ENCODE measurements at places on chromosomes 7 and 10.

GRCh38 chr7:21469894-21470293 is 42.0 kb downstream of the SP4 start:
- no peak for DNase-seq

DNA sequence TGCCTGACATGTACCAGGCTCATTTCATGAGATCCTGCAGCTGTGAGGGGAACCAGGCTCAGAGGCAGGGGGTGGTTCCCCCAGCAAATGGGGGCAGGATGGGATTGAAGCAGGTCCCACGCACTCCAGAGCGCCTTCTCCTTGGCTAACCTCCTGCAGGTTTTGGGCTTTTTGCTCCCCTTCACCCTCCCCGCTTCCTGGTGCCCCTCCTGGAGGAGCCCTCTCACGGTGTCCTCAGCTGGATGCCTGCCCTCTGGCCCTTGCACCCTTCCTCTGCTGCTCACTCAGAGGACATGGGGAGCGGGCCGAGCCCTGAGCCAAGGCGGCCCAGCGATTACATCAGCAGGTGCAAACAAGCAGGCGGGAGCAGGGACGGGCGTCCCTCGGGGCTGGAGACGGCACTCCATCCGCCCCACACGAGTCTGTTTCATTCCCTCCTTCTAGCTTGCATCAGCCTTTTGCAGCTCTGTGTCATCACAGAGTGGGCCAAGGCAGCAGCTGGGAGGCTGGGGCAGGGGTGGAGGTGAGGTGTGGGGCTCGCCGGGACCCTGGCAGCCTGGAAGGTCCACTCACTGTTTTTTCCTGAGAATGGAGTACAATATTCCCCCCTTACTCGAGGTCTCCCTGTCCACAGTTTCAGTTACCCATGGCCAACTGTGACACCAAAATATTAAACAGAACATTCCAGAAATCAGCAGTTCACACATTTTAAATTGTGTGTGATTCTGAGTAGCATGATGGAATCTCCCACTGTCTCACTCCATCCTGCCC is 52.7 kb upstream of the SLC29A3 start:
- DNase-seq = no peak

DNA sequence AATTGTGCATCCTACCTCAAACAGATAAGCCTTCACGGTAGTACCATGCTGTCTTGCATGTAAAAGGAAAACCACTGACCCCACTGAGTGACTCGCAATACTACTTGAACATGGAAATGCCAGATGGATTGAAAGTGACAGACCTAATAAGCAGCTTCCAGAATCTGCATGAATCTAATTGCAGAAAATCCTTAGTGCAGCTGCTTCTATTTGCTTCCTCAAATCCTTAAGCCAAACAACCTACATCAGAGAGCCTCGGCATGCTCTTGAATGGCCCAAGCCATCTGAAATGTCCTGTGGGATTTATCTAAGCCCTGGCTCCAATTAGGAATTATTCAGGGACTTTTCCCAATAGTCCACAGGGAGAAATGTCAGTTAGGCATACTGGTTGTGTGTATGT is 509.5 kb upstream of the CELF2 start:
- no peak for DNase-seq

GRCh38 chr7:644381-645305 is 81.9 kb upstream of the DNAAF5 start:
- no peak for DNase-seq

DNA sequence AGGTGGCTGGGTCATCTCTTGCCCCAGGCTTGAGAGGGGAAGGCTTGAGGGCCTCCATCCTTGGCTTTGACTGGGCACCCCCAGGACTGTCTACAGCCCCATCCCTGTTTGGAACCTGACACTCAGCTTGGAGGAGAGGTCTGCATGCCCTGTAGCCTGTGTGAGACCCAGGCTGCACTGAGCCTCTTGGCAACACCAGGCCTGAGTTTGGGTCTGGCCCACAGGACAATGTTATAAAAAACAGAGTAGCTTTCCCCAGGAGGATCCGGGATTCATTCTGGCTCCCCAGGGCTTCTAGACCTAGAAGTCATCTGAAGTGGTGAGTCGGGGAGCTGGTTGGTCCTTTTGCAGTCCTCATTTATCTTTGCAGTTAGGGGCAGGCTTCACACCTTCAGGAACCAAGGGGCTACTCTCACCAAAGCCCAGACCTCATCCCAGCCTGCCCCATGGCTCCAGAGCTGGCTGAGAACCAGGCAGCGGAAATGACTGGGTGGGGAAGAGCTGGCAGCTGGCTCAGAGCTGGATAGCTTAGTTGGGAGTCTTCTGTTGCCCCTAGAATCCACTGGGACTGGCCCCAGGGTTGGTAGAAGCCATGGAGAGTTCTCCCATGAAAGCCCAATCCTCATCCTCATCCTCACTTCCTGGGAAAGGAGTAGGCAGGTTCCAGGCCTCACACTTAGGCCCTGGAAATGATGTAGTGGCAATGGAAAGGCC is 68.8 kb downstream of the ADCYAP1R1 start:
- DNase-seq = no peak

GRCh38 chr10:123912466-123912865 is 20.9 kb upstream of the CPXM2 start:
- DNase-seq = no peak

DNA sequence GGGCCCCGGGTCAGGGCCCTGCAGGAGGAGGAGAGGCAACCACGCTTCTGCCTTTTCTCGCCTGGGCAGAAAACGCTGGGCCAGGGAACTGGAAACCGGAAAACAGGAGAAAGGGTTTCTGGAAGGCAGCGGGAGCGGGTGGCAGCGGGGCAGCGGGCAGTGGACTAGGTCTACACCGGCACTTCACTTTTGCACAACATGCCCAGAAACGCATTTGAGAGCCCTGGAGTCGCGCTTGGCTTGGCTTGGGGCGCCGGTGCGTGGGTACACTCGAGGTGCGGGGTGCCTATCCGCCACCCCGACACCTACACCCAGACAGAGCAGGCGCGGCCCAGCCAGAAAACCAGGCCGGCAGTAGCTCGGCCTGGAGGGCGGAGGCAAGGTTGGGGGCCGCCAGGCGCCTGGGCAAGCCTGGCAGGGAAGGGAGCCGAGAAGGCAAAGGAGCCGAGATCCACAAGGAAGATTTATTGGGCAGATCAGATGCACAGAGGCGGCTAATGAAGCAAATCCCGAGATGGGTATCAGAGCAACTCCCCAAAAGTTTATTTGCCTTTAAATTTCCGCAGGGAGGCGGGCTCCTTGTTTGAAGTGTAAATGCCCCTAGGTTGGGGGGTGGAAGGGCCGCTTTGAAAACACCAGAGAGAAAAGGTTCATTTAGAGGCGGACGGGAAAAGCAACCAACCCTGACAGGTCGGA is 3.2 kb upstream of the PAX2 start:
- DNase-seq = no peak

DNA sequence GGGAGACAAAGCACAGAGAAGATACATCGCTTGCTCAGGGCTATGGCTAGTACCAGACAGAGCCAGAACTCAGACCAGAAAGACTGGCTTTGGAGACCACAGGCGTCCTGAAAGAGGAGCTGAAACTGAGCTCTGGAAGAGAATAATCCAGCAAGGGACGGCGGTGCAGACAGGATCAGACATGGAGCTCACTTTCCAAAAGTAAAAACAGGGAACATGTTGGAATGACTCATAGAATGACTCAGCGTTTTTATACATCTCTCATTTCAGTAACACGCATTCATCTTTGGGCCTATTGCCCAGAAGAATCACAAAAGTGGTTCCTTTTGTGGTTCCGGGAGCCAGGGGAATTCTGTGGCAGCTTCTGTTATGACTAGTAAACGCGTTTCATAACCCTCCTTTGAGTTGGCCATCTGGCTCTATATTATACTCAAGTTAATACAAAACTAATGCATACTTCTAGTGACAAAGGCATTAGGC is 37.2 kb downstream of the PLEKHS1 start:
- DNase-seq = no peak

DNA sequence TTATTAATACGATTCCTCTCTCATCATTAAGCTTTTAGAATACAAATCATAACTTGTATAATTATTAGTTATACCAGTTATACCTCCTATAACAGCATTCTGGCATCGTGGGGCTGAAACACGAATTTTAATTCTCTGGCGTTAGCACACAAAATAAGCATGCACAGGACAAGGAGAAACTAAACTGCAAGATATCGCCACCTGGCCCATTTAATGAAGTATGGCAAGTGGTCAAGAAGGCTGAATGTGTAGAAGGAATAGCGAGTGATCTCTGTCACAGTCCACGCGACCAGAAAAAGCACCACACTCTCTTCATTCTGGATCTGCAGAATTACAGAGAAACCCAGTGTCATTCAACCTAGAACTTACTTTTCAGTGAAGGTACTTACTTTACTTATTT is 18.1 kb downstream of the HACD1 start:
- DNase-seq = no peak

- DNase-seq = no peak
Observed at GRCh38 chr7:75931680-75932079, 16.7 kb downstream of the POR start.

DNA sequence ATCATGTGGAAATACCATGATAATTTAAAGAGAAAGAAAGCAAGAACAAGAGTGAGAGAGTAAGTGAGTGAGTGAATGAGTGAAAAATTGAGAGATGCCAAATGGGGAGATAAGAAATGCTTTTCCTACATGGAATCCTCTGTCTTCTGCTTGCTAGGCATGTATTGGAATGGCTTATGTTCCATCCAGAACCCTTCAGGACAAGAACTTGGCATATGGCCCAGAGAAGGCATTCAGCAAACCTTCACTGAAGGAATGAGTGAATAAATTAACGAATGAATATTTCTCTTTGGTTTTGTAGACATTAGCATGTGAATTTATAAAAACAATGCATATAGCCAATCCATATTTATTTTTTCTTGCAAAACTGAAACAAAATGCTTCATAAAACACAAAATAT is 162.2 kb downstream of the LRRTM3 start:
- no peak for DNase-seq

DNA sequence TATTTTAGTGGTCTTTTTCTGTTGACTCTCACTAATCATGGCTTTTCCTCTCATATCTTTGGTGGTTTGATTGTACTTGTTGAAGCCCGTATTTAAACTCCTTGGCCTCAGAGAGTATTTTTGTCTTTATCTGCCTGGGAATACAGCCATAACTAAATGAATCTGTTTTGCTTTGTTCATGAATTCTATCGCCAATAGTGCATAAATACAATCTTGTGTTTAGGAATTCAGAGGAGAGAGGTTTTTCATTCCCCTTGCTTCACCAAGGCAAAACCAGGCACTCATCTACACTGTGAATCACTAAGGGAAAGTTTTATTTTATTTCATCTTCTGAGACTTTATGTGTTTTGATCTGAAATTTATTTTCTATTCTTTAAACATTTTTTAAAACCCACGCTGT is 152.7 kb downstream of the BICC1 start:
- DNase-seq = no peak

DNA sequence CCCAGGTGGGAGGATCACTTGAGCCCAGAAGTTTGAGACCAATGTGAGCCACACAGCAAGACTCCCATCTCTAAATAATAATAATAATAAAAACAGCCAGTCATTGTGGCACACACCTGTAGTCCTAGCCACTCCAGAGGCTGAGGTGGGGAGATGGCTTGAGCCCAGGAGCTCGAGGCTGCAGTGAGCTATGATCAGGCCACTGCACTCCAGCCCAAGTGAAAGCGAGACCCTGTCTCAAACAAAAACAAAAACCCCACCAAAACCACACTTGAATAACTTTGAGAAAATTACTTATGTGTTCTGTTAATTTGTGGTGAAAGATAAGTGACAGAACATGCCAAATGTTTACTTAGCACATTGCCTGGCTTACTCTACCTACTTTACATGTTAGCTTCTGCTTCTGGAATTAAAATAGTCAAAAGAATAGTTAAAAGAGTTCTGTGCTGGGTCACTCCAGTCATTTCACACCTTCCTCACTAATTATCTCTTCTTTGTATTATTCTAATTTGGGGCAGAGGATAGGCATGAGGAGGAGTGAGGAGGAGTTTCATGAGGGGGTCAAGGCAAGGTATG is 9.8 kb downstream of the TMEM60 start:
- no peak for DNase-seq

GRCh38 chr7:6558837-6559236 is 7.6 kb upstream of the GRID2IP start:
- no peak for DNase-seq

GRCh38 chr7:18167815-18168214 is 140.2 kb upstream of the PRPS1L1 start:
- DNase-seq = no peak

- no peak for DNase-seq
Observed at GRCh38 chr7:93646538-93646937, 72.0 kb upstream of the CALCR start.

- no peak for DNase-seq
Observed at GRCh38 chr7:18468795-18469194, 26.8 kb upstream of the HDAC9 start.

DNA sequence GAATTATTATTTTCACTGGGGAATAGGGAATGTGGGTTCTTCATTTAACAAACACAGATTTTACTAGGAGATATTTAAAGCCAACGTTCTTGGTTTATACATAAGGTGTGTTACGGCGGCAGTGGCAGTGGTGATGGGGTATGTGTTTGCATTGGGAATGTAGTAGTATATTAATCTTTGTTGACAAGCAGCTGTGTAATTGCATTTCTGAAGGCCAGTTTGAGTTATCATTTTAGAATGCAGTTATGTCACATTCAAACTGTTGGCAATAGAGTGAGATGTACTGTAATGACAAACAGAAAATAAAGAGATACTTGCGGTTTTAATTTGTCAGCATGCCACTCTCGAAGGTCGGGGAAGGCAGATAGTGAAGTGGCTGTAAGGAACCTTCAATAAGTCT is 628.6 kb upstream of the POM121L12 start:
- DNase-seq = no peak

DNA sequence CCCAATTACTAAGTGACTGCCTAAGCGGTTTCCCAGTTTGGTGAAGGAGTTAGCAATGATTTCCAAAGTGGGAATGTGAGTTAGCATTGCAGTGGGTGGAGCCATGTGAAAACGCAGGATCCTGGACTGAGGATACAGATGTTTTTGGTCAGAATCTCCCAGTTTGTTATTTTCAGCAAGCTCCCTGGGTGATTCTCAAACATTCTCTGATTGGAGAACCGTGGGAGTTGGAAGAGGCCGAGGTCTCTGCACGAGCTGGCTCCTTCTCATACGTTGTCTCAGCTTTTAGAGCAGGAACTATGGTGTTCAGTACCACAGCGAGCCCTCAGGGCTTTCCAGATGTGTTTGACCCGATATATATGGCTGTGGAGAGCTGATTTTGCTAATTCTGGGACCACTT is 396.5 kb upstream of the NPVF start:
- DNase-seq = no peak

- DNase-seq = no peak
Observed at GRCh38 chr7:77985974-77986339, 187.4 kb downstream of the PHTF2 start.

DNA sequence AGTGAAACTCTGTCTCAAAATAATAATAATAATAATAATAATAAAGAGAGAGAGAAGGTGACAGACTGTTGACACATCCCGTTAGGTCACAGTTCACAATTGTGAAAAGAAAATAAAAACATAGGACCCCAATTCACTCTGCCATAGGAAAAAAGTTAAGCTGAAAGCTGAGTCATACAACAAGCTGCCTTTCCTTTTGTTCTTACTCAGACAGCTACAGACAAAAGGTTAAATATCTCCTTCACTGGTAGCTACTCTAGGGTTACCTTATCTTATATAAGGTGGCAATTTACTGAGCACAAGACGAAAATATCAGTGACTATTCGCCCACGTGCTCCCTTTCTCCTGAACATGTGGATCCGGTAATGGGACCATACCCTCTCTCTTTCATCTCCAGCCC is 17.5 kb downstream of the TUBAL3 start:
- DNase-seq = no peak

GRCh38 chr7:100688326-100688860 is 5.7 kb downstream of the GIGYF1 start:
- DNase-seq = no peak

Measured in activated CD4-positive, alpha-beta T cell treated with anti-CD3 and anti-CD28 coated beads for 24 hours (primary cell).